Activated naive CD4-positive, alpha-beta T cell treated with anti-CD3 and anti-CD28 coated beads for 36 hours (primary cell): ENCODE measurements at places on chromosomes 13 and 19.

DNA sequence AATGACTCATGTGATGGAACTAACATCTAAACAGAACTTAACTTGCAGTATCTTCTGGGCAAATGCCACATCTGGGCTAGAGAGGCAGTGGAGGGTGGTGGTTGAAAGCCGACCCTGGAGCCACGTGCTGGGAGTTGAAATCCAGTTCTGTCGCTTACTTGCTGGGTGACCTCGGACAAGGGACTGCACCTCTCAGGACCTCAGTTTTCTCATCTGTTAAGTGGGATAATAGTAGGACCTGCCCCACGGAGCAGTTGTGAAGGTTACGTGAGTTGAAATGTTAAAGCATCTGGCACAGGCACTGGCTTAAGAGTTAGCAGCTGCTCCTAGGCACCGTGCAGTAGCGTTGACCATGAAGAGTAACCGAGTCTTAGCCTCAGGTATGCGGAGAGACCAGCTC, 76.1 kb downstream of the SIPA1L3 start:
- no peak for DNase-seq

DNA sequence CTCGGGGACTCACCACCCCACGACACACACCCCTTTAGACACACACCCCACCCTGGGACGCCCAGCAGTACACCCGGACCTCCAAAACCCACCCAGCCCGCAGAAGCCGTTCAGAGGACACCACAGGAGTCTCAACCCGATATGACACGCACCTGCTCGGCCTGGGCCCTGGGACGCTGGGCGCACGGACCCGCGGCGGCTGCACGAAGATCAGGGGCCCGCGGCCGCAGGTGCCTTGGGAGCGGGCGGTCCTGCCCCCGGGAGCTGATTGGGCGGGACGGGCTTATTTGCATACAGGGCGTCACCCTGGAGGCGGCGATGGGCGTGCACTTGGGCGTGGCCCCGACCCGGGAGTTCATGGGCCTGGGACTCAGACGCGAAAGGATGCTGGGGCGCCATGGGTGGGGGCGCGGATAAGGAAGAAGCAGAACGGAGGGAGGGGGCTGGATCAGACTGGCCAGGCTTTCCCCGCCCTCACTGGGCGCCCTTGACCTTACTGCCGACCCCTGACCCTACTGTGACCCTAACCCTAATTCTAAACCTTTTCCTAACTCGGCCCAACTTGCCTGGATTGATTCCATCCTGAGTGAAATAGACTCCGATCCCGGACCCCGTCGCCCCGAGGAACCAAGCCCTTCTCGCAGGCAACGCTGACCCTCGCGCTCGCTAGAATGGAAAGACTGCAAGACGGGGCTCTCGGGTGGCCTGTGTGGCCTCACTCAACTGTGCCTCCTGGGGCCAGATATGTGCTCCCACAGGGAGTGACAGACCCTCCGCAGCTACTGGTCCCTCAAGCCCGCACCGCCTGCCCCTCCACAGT, at the start of gene MEF2B:
MEF2B (minus strand) TSS at position 211 of the 820 bp plus-strand sequence. CDS start 19,528 bp downstream, outside the sequence.
- peak; percentile 74 for DNase-seq

DNA sequence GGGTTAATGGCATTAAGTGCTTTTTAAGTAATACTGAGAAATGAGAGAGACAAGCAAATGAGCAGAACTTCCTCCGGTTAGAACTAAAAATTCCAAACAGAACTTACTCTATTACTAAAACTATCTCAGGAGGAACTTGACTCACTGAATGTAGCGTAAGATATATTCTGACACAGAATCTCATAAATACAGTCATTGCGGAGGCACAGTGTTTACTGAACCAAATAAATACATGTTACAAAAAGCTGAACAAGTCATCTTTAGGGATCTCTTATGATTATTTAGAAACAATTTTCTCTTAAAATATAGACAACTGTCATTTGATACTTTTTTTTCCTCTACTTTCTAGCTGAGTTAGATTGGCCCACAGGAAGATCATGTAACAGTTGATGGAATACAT, 283.1 kb downstream of the KLF12 start:
- DNase-seq: no peak

- peak; percentile 30 for DNase-seq
Measured at GRCh38 chr19:57465680-57466381, 8.9 kb upstream of the VN1R1 start.

GRCh38 chr13:28574617-28575142, 79.8 kb upstream of the FLT1 start:
- DNase-seq: peak; percentile 65

- no peak for DNase-seq
Measured at GRCh38 chr19:43662487-43662886, 7.5 kb downstream of the PLAUR start.

DNA sequence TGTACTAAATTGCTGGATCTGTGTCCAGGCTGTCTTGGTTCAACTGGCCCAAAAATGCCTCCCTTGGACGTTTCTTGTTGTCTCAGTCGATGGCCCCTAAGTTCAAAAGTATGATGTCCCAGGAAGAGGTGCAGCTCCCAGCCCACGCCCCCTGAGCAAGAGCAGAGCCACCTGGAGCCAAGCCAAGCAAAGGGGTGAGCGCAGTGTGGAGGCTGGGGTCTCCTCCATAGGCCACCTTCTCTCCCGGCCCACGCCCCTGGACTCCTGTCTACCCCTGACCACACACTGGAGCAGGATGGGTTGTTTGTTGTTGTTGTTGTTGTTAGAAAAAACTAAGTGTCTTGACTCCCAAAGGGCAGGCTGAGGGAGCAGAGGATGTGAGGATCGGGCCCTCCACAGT, 26.0 kb upstream of the NPAS1 start:
- no peak for DNase-seq

GRCh38 chr13:23985839-23986238, 88.5 kb upstream of the C1QTNF9B start:
- DNase-seq: no peak
